ENCODE measurements at places on chromosomes 4 and X.

DNA sequence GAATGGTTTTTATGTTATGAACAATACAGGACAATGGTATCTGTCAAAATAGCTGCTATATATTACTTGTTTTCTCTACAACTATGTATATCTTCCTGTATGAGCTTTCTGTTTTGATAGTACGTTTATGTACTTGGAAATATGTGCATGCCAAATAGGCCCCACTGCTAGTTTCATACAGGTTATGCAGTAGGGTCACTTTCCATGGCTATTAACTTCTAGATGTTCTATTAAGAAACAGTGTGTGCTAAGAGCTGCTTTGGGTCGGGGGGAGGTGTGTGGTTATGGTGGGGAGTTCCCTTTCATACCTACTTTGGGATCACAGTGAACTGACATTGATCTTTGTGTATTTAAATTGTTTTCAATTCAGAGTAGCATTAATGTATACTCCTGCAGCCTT is 30.9 kb downstream of the RBPJ start:
- DNase-seq, result no peak

DNA sequence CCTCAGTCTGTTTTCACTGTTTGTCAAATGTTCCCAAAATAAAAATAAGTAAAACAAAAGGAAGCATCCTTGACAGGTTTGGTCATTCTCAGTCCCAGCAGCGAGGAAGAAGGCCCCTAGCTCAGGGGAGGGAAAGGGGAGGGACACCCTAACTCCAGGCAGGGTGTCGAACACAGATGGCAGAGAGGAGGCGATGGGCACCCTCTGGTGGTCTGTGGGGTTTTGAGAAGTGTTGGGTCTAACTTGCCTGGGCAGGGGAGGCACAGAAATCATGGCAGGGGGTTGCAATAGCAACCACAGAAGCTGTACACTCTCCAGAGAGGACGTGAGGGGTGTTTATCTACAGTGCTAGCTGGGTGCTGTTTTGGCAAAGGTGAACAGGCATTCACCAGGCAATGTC is 229.8 kb upstream of the SFRP2 start:
- no peak for DNase-seq

GRCh38 chrX:8579602-8580001 is 115.0 kb downstream of the VCX3B start:
- DNase-seq, result no peak

DNA sequence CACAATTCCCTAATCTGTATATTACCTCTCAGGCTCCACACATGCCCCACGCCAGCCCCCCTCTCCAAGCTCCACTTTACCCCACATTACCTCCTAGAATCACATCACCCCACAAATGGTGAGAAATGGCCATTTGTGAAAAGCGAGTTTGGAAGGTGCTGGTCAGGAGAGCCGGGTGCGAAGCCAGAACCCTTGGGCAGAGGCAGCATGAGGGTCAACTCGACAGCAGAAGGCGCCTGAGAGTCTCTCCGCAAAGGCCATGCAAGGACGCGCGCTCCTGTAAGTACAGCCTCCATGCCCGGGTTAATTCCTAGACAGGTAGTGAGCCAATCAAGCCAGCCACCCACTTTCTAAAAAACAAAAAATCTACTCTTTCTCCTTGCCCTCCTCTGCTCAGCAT is 42.4 kb downstream of the RHOXF2 start:
- DNase-seq, result no peak

GRCh38 chr4:8709729-8710360 is 117.3 kb downstream of the CPZ start:
- DNase-seq, result peak; percentile 2

DNA sequence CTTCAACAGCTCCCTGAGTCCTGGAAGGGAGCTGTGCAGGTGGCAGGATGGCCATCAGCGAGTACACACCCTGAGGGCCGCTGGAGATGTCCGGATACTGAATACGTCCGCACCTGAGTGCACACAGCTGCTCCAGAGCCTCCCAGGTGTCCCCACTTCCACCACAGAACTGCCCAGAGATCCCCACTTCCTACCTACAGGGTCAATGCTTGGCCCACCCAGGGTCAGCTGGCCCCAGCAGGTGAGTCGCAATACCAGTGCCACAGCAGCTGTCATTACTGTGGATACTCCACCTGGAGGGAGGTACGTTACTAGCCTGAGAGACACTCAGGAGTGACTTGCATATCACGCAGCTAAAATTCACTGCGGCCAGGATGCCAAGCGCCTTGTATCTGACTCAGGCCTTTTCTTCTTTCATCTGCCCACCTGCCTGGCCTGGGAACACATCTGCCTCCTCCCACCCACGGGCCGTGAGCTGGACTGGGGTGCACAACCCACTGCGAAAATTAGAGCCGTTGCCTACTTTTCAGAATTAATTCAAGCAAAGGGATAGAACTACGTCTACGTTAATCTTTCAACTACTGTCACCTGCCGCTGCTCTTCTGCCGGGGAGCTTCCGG is 9.4 kb downstream of the C4orf50 start:
- DNase-seq, result no peak

DNA sequence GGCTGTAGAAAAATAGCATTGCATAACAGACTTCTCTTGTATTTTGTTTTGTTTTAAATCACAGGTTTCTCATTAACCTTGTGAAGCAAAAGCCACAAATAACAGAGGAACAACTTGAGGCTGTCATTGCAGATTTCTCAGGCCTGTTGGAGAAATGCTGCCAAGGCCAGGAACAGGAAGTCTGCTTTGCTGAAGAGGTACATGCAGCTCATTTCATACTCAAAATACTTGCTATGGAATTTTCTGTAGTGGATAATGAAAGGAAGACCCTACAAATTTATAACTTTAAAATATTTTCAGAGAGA is 17.6 kb downstream of the AFP start:
- no peak for DNase-seq

DNA sequence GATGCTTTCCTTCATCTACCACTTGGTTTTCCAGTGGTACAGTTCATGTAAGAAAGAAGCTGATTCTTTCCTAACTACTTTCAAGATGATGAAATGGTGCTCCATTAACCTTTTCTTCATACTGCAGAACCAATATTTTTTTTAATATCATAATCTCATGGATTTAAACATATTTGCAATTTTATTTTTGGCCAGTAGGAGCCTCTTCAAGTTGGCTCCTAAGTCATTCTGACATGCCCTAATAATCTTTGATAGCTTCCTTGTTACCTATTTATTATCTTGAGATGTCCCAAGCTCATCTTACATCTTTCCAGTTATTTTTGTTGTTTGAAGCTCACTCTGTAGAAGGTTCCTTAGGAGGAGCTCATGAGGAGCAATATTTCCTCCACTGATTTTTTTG is 170.2 kb downstream of the APBB2 start:
- DNase-seq, result no peak

GRCh38 chrX:40006106-40007017 is 91.4 kb downstream of the BCOR start:
- no peak for DNase-seq

DNA sequence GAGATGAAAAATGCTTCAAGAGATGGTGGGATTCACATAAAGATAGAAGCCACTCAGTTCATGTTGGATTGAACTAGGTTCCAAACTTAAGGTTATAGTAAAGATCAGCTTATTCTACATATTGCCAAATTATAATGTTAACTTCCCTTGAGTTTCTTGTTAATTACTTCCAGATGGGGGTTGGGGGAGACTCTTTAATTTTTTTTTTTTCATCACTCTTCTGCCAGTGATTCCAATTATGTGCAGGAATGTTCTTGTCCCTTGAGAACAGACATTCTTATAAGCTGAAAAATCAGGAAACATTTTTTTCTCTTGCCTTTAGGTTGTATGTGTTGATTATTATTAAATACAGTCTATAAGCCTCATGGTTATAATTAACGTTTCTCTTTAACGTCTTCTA is 30.0 kb downstream of the MND1 start:
- no peak for DNase-seq

DNA sequence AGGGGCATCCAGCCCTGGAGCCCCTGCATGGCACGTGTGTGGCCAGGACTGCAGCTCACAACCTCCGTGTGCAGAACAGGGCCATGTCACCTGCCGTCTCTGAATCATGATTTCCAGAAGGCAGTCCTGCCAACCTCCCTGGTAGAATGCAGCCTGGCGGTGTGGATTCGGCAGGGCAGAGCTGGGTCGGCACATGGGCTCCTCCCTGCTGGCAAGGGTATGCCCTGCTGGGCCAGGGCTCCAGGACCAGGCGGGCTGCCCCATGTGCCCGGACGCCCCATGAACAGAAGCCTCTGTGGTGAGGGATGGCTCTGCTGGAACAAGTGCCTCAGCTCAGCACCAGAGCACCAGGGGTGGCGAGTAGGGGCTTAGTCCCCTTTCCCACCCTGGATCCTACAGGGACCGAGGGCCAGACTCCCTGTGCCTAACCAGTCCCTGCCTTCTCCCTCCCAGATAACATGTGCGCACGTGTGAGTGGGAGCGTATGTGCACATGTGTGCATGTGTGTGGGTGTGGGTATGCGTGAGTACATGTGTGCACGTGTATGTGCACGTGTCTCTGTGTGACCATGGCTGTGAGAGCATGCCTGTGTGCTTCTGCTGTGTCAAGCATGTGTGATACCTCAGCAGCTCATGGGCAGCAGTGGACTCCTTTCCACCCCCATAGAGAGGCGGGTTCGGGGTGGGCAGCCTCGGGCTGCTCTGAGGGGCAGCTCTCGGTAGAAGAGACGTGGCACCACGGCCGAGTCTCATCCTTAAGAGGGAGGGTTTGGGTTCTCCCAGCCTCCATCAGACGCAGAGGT is 10.3 kb upstream of the MXD4 start:
- DNase-seq, result no peak

- no peak for DNase-seq
Observed at GRCh38 chr4:127484117-127484516, 148.6 kb upstream of the INTU start.

DNA sequence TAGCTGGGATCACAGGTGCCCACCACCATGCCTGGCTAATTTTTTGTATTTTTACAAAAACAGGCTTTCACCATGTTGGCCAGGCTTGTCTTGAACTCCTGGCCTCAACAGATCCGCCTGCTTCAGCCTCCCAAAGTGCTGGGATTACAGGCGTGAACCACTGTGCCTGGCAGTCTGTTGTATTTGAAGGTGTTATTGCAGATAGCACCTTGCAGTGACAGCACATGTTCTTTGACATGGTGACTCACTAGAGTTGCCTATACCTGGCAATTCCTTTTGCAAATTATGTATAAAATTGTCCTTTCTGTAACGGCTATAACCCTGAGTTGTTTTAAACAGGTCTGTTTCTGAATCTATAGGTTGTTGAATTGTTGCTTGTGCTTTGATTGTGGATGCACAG is 7.9 kb downstream of the OGT start:
- DNase-seq, result no peak

DNA sequence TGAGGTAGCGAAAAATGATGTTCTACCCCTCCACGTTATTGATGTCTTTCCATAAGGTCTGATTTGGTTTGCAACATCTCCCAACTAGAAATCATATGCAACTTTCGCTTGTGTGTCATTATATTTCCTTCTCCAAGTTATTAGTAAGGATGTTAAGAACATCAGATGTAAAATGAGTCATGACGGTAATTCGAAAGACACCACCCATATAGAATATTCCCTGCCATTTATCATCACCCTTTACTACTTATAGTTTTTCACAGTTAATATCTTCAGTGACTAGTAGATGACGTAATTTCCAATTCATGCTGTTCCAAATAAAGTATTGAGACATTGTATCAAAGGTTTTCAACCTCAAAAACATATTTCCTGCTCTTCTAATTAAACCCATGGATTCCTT is 146.7 kb upstream of the MAP3K15 start:
- no peak for DNase-seq

GRCh38 chr4:29276150-29276549 is 1444.0 kb upstream of the PCDH7 start:
- DNase-seq, result no peak

- DNase-seq, result no peak
Observed at GRCh38 chr4:140408974-140409373, 18.5 kb downstream of the CLGN start.

GRCh38 chrX:53715346-53715924 is 28.9 kb upstream of the HUWE1 start:
- no peak for DNase-seq

DNA sequence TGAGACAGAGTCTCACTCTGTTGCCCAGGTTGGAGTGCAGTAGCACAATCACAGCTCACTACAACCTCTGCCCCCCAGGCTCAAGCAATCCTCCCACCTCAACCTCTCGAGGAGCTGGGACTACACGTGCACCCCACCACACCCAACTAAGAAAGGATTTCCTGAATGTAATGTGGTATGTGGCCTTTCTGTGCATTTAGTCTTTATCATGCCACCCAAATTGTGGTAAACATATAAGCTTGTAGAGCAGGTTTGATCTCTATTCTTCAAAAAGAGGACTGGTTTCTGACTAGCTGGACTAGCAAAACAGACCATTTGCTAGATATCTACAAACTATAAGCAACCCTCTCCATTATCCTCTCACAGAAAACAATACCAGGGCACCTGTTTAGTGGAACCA is 33.6 kb downstream of the ELOVL6 start:
- no peak for DNase-seq

GRCh38 chr4:167775375-167775774 is 317.0 kb upstream of the ANXA10 start:
- DNase-seq, result no peak

DNA sequence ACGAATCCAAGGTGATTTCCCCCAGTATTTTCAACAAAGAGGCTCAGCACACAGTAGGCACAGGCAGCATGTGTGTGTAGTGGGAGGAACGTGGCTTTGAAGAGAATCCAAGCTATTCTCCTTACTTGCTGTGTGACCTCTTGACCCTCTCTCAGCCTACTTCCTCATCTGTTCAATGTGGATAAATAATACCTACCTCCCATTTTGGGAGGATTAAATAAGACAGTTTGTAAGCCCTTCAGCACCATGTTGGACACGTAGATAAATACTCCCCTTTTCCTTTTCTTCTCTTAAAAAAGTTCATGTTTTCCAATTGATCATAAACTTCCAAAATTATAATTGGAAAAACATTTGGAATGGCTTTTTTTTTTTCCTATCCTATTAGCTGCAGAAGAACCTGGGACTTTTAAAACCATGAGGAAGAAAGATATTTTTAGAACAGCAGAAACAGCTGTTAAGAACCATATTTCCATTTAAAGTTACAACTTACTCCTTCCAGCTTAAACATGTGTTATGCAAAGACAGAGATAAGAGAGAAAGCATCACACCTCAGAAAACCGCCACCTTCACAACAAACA is 56.1 kb upstream of the TMEM131L start:
- no peak for DNase-seq

GRCh38 chr4:6917461-6918271 is 8.0 kb downstream of the TBC1D14 start:
- no peak for DNase-seq

GRCh38 chr4:61934198-61934597 is 734.1 kb downstream of the ADGRL3 start:
- DNase-seq, result no peak

DNA sequence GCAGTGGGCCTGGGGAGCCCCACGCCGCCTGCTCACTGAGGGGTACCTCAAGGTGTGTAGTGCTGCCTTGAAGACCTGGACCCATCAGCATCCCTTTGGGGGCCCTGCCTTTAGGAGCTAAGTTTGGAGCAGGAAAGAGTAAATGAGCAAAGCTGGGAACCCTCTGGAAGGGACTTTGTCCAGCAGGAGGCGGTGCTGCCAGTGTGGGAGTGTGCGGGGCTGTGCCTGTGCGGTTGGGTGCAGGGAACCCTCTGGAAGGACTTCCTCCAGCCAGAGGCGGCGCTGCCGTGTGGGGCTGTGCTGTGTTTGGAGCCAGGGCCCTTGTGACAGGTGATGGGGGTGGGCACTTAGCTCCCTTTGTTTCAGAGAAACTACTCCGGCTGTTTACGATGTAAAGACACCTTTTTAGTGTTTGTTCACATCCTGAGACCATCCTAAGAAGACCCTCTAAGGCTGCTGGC is 25.8 kb downstream of the RGS12 start:
- no peak for DNase-seq

- no peak for DNase-seq
Observed at GRCh38 chrX:66022632-66023384, 17.1 kb downstream of the VSIG4 start.
